Right ventricle myocardium inferior (tissue), 1 donor: ENCODE measurements at places on chromosomes 4 and X.

DNA sequence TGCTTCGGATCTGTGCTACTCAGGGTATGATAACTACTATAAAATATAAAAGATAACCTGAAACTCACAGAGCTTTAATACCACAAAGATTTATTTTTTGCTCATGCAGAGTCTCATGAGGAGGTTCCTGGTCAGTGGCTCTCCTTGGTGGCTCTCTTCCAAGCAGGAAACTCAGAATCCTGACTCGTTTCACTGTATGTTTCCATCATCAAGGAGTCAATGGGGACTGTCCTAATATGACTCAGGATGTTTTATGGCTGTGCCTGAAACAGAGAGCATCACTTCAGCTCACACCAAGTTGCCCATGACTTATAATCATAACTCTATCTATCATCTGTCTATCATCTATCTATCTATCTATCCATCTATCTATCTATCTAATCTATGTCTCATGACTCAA, 620.8 kb upstream of the NR3C2 start:
- no peak for DNase-seq

- peak; percentile 75 for DNase-seq
Observed at GRCh38 chr4:184899261-184900134, 73.7 kb upstream of the ACSL1 start.

- DNase-seq = no peak
Observed at GRCh38 chrX:24080704-24081103, 25.9 kb downstream of the EIF2S3 start.

DNA sequence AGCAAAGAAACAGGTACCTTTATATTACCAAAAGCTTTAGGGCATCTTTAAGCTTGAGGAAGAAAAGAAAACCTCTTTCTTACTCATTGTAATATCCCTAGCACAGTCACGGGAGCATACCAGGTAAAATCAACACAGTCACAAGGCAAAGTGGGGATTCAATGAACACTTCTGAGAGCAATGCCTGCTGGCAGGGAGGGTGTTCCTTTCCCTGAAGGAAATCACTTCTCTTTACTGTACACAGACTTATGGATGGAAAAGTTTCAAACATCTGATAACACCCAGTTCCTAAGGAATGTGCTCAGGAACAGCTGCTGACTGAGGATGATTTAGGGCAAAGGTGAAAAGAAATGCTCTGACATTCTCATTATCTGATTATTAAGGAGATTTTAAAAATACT, 94.8 kb downstream of the MAML3 start:
- DNase-seq = no peak

DNA sequence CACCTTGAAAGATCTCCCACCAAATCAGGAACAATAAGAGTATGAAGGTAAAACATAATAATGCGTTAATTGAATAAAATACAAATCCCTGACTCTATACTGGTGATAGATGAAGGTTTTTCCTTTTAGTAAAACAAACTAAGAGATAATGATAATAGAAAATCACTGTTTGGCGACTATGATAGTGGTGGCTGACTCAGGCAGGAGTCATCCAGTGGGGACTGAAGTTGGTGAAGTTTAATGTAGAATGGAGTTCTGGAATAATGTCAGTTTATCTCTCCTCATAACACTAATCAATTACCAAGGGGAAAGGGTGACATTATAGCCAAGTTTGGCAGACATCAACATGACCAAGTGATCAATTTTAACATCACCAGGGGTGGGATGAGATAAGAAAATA, 21.3 kb downstream of the ABCG2 start:
- no peak for DNase-seq

- DNase-seq = no peak
Observed at GRCh38 chrX:109943092-109943739, 59.7 kb upstream of the TMEM164 start.
